Immature natural killer cell (primary cell): ENCODE measurements at places on chromosomes 6 and 20. TPM values are rescaled to one million over a fixed set of nuclear protein-coding genes. Genes with fewer than 3 reads are reported as not detected.

The ARMH2 gene
- polyA plus RNA-seq: not detected

The COL19A1 gene
- not detected for polyA plus RNA-seq

DNA sequence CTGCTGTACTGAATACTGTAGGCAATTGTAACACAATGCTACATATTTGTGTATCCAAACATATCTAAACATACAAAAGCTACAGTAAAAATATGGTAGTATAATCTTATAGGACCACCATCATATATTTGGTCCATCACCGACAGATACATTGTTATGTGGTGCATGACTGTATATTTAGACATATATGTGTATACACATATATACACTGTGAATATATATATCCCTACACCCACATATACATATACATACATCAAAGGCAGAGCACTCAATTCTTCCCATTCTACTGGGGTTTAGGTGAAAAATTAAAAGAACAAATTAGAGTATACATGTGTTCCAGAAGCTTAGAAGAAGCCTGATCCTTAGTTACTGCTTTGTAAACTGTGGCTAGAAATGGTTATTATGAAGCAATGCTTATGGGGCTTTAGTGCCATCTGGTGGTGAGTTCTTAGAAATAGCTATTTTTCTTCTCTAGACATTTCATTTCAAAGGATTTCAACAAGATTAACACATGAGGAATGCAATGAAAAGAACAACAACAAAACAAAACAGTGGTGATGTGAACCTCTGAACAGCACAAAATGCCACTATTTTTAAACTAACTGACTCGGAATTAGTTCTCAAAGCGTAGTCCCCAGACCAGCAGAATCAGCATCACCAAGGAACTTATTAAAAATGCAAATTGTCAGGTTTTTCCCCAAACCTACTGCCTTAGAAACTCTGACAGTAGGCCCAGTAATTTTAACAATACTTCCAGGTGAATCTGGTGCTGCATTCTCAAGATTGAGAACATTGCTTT, 38.0 kb downstream of the PKHD1 start:
- H3K27ac ChIP-seq: no peak overlapping the region
- no peak for DNase-seq
- H3K4me3 ChIP-seq: no peak overlapping the region
- H3K27me3 ChIP-seq: peaks cover 12% of the 10 kb centered on the region
- H3K36me3 ChIP-seq: no peaks in the 10 kb centered on the region
- H3K4me1 ChIP-seq: no peaks in the 10 kb centered on the region

GRCh38 chr6:146065690-146066089, 36.8 kb downstream of the GRM1 start:
- peaks cover 1% of the 10 kb centered on the region for H3K27me3 ChIP-seq
- no peaks in the 10 kb centered on the region for H3K36me3 ChIP-seq
- DNase-seq: no peak
- no peak overlapping the region for H3K27ac ChIP-seq
- no peak overlapping the region for H3K4me3 ChIP-seq

DNA sequence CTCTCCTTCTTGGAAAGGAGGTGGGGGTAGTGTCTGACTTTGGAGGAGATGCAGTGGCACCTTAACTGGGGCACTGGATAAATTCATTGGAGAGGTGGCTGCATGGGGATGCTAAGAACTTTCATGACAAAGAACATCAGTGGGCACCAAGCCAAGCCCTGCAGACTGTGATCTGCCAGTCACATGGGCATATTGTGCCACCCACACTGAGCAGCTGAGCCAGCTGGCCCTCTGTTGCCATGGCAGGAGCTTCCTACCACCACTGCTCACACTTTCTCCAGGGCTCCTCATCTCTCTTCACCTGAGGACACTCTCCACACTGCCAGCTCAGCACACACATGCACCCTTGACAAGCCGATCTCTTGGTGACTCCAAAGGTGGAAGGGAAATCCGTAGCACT, 715.6 kb downstream of the QKI start:
- H3K36me3 ChIP-seq: no peaks in the 10 kb centered on the region
- DNase-seq: no peak
- no peak overlapping the region for H3K27ac ChIP-seq
- peaks cover 2% of the 10 kb centered on the region for H3K27me3 ChIP-seq
- no peak overlapping the region for H3K4me3 ChIP-seq

DNA sequence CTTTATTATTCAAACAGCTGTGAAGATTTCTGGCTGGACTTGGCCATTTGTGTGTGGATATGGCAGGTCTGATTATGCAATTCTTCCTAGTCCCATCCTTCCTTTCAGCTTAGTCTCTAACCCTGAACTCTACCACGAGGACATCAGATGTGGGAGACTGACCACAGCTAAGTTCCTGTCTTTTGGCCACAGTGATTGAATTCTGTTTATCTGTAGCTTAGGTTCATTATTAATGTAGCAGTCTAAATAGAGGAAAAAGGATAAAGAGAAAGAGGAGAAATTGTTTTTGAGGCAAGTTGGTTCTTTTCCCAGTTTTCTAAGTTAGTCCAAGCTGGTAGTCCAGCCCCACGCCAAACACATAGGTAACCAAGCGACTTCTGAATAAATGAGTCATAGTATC, 598.9 kb downstream of the RFPL4B start:
- no peaks in the 10 kb centered on the region for H3K27me3 ChIP-seq
- DNase-seq: no peak
- no peak overlapping the region for H3K4me3 ChIP-seq
